ENCODE measurements at places on chromosomes 12 and 14.

GRCh38 chr12:108414021-108414420 lies 74.9 kb upstream of the CMKLR1 start:
- DNase-seq: no peak

- no peak for DNase-seq
Measured at GRCh38 chr12:32395026-32395425, 4.3 kb upstream of the FGD4 start.

- DNase-seq: no peak
Measured at GRCh38 chr12:66188584-66189485, at the start of gene IRAK3. Gene IRAK3, plus strand, starts transcription at chr12:66189214. Its CDS starts 86 bp downstream, at chr12:66189300.

DNA sequence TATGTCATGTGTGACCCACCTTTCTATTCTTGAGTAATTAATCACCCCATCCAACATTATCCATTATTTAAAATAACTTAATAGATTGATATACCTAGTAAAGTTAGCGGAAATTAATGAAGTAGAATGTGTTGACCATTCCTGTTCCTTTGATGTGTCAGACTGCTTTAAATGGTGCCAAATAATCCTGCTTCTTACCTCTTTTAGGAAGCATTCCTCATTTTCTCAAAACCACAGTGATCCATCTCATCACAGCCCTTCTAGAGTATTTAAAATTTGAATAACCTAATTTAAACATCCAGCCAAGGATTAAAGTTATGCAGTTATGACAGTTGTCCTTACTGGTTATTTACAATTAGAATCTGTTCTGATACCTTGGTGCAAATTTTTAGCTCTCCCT lies 6.9 kb downstream of the MGAT4C start:
- DNase-seq: no peak

GRCh38 chr12:42360747-42361403 lies 34.9 kb downstream of the PPHLN1 start:
- DNase-seq: no peak

DNA sequence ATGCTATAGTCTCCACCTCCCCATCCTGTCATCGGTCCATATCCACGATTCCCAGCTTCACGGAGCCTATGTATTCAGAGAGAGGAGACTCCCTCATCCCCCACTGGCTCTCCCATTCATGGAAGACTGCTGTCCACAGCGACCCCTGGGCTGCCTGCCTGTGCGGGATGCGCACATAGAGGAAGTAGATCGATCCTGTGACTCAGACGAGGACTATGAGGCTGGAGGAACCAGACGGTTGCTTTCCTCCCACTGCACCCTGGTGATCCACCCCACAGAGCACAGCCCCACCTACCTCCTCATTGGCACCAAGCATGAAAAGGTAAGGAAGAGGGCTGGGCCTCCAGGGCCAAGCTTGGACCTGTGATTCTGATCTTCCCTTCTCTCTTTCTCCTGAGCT lies 24.4 kb downstream of the PIGH start:
- no peak for DNase-seq
